ENCODE measurements at places on chromosomes 12 and 14.

DNA sequence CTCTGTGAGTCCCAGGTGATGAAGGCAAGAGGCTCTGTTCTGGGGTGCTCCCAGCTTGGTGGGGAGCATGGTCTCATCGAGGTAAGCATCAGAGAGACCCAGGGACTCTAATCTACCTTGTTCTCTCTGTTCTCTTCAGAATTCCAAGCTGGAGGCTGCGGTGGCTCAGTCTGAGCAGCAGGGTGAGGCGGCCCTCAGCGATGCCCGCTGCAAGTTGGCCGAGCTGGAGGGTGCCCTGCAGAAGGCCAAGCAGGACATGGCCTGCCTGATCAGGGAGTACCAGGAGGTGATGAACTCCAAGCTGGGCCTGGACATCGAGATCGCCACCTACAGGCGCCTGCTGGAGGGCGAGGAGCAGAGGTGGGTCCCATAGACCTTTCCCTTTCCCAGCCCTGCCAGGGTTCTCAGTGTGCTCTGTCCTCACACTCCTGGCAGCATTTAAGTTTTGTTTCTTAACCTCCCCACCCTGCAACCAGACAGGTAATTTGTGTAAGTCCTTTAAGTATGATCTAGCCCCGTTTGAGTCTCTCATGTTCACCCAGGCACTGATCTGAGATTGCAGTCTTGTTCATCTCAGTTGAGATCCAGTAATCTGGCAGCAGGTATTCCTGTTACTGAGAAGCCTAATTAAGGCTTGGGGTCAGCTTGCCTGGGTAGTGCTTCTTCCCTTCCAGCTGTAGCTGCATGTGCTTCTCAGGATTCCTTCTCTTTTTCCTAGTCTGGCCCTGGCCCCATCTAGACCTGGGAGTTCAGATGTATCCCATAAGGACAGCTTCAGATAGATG, 14.8 kb upstream of the KRT81 start:
- DNase-seq, result no peak

GRCh38 chr14:59406454-59407245, 58.5 kb downstream of the GPR135 start:
- no peak for DNase-seq

GRCh38 chr12:116539905-116540482, 19.2 kb upstream of the MAP1LC3B2 start:
- no peak for DNase-seq

DNA sequence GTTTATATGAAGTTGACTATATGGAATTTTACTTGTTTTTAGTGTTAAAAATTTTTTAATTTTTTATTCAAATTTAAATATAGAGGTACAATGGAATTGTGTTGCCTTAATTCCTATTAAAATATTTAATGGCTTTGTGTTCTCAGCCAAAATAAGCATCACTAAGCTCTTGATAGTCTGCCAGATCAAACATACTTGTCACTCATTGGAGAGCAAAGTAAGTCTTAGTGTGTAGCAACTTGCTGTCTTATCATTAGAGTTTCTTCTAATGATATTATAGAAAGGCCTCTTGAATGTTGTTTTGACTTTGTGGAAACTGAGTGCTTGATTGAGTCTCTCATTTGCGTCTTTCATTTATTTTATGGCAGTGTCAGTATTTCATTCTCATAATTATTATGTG, 10.7 kb downstream of the SFSWAP start:
- DNase-seq, result no peak

GRCh38 chr14:104868060-104868740, 3.1 kb downstream of the CEP170B start:
- DNase-seq, result no peak

DNA sequence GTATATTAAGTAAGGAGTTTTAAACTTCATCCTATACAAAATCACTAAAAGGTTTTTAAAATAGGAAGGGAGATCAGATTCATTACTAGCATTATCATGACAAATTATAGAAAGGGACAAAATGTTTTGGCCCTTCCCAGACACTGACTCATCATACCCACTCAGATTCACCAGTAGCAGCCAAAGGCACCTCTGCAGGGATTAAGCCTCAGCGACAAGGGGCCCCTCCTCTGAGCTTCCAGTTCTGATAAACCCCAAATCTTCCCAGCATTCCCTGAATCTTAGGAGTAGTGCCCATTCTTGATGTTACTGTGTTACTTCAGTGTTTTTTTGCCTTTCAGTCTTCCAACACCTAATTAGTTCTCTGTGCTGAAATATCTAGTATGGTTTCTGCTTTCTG, 14.5 kb downstream of the KRAS start:
- DNase-seq, result no peak

GRCh38 chr12:118103201-118103600, 610 bp downstream of the VSIG10 start:
- DNase-seq, result no peak

DNA sequence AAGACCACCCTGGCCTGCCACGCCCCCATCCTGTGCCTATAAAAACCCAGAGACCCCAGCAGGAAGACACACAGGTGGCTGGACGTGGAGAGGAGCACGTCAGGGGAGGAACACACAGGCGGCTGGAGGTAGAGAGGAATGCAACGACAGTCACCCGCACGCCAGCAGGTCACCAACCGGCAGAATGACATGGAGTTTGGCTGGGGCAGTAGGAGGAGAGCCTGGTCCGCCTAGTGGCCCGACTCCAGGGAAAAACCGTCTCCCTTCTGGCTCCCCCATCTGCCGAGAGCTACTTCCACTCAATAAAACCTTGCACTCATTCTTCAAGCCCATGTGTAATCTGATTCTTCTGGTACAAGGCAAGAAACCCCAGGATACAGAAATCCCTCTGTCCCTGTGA, 62.7 kb upstream of the KCNH3 start:
- no peak for DNase-seq

- no peak for DNase-seq
Measured at GRCh38 chr12:52056801-52057637, 5.8 kb downstream of the NR4A1 start.

- no peak for DNase-seq
Measured at GRCh38 chr14:61599942-61600341, 95.4 kb upstream of the HIF1A start.

DNA sequence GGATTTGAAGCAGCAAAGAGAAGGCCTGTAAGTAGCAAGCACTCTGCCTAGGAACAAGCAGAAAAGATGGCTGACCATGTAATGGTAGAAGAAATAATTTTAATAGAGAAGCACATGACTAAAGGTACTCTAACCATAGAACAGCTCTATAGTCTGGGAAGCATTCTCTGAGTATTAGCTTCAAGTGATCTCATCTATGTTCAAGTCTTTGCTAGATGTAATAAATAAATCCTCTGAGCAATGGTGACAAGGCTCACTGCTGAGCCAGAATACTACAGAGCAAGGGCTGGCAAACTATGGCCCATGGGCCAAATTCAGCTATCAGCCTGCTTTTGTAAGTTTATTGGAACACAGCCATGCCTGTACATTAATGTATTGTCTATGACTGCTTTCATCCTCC, 84.8 kb downstream of the PEBP1 start:
- DNase-seq, result no peak

GRCh38 chr14:72753879-72754400, 140.0 kb downstream of the DPF3 start:
- no peak for DNase-seq

DNA sequence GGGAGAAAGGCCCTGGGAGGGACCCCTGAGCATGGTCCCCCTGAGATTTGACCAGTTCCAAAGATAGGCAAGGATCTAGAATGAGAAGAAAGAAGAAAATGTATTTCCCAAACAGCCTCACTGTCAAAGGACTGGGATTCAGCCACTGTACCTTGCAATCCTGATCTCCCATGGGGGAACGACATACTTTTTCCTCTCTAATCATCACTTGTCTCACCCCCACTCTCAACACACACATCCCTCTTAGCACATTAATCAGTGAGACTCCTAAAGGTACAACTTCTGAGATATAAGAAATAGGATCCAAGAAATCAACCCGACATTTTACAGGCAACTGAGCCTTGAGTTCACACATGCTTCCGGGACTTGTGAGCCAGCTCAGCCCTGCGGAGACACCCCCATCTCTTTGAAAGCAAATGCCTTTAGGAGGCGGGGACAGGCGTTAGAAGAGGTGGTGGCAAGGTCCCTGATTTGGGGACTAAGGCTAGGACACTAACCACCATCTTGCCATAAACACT, 1.4 kb downstream of the MAP3K9 start:
- peak; percentile 65 for DNase-seq

- no peak for DNase-seq
Measured at GRCh38 chr14:50123062-50123461, 6.7 kb upstream of the VCPKMT start.

- DNase-seq, result no peak
Measured at GRCh38 chr12:96872961-96873360, 34.1 kb upstream of the NEDD1 start.

DNA sequence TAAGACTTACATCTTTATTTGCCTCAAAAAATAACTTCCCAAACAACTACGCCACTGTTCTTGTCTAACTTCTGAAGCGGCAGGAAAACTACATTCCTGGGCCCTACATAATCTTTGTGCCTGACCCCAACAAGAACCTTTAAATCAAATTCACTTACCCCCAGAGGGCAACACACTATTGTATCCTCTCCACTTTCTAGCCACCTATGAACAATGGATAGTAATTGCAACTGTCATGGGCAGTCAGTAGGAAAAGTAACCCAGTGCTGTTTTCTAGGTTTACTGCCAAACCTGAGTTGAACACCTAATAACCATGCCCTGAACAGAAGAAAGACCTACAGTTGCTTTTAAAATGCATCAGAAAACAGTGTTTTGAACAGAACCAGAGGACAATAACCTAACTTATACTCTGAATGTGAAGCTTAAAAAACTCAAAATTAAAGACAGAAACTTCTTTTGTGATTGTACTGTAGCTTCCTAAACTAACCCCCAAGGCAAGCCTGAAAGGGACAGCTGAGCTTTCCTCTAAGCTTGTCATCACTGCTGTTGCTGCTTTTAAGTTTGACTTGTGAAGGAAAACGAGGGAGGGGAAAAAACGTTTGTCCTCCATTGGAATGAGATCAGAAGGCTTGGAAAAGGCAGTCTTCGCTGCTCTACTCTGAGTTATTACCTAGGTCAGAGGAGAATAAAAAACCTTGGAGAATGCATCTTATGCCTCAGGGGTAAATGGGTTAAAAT, 195.7 kb downstream of the SOX5 start:
- DNase-seq, result no peak

- no peak for DNase-seq
Measured at GRCh38 chr14:54443981-54444380, 2.8 kb upstream of the CNIH1 start.

- DNase-seq, result no peak
Measured at GRCh38 chr12:43044241-43044640, 454.7 kb upstream of the PRICKLE1 start.

- no peak for DNase-seq
Measured at GRCh38 chr12:109255377-109255776, 53.7 kb downstream of the FOXN4 start.

GRCh38 chr14:58944343-58944967, 244.0 kb upstream of the DAAM1 start:
- no peak for DNase-seq

GRCh38 chr12:26340649-26341048, 145.3 kb downstream of the SSPN start:
- no peak for DNase-seq

GRCh38 chr12:57477710-57478681, 1.7 kb downstream of the ARHGAP9 start:
- no peak for DNase-seq

DNA sequence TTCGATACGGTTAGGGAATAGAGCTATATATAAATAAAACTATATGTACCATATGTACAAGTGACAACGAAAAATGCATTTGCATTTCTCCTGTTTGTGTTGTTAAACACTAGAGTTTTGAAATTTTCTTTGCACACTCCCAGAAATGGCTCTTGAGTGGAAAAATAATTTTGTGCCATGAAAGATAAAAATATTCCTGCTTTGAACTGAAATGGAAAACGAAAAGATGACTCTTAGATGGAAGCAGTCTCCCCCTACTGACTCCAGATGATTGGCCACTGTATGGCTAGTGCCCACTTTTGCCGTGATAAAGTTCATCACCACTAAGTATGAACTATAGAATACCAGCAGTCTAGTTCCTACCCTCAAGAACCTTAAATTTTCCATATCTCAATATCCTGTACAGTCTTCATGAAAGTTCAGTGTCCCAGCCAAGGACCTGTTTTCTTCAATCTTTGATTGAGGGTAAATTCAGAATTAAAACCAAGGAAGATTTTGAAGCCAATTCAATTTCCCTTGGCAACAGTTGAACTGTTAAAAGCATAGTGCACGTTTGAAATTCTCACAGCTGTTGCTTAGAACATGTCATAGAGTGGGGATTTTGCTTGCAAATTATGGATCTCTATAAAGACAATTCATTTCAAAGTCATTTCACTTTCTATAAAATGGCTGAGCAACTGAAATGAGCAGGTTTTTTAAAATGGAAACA, 1.6 kb upstream of the PPP2R5E start:
- no peak for DNase-seq

GRCh38 chr12:113130457-113131135, 5.0 kb downstream of the RASAL1 start:
- DNase-seq, result no peak

DNA sequence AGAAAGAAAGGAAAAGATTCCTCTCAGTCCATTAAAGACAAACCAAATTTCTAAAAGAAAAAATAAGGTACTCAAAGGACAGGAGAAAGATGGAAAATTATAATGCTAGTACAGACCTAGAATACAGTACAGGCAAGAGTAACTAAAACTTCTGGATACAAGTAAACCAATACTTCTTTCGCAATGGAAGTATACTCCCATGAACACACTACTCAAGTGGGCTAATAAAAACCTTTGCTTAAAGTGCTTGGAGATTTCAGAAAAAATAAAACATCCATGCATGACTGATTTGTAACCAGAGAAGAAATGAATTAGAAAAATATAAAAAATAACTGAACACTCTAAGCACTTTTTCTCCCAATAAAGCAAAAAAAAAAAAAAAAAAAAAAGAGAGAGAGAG, 3.5 kb downstream of the ZBTB25 start:
- DNase-seq, result no peak

DNA sequence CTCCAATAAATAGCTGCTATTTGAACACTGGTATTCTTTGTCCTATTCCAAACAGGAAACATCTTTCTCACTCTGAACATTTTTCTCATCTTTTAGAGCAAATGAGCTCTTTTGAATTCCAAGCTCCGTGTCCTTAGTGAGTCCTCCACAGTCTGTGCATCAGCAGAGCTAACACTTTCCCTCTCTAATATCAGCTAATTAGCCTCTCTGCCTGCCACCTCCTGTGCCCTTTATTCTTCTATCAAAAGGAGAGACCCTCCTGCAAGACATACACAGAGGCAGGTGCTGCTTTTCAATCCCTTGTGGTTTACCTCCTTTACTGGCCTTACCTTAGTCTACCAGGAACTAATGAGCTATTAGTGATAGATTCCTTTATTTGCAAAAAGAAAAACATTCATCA, 178.5 kb downstream of the SLC35F4 start:
- DNase-seq, result no peak

DNA sequence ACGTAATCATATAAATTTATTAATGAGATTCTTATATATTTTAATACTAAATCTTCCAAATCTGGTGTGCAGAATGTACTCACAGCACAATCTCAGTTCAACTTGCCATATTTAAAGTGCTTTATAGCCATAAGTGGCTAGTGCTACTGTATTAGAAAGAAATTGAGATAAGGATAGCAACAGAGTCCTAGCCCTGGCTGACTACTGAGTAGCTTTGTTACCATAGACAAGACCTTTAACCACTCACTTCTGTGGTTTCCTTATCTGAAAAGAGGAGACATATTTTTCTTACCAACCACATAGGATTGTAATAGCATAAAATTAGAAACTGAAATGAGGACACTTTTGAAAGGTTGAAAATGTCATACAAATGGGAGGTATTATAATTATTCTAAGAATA, 2.0 kb upstream of the CHURC1 start:
- DNase-seq, result no peak

Measured in upper lobe of right lung (tissue), 1 donor.